ENCODE measurements at places on chromosomes 7 and 10. TPM values are rescaled to one million over a fixed set of nuclear protein-coding genes. Genes with fewer than 3 reads are reported as not detected.

Gene IFIT1B
- not detected for total RNA-seq

Gene CYP3A4
- total RNA-seq, result not detected

Gene SFTPA1
- total RNA-seq, result not detected

Gene GALNT17
- not detected for total RNA-seq

Gene SH2B2
- total RNA-seq, result 7.1 TPM

Gene MPLKIP
- total RNA-seq, result 43.8 TPM

Gene PNLIPRP2
- not detected for total RNA-seq

Gene OR2A7
- 2.1 TPM for total RNA-seq

Gene HMX2
- total RNA-seq, result 0.90 TPM

DNA sequence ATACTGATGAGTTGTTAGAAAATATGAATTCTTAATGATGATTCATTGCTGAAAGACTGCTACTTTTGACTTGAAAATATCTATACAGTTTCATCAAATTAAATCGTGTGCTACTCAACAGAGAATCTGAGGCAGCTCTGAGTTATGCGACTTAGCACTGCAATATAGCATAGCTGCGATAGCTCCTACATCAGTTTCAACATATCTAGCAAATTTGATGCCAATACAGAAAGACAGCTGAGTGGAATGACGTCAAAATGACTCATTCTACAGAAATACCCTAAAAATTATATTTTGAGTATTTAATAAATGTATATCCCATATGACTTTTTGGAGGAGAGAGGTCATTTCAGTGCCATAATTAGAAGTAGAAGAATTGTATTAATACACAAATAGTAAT lies 1.1 kb upstream of the TARP start:
- no peak overlapping the region for H3K27ac ChIP-seq
- H3K36me3 ChIP-seq, result no peaks in the 10 kb centered on the region
- H3K4me1 ChIP-seq, result no peaks in the 10 kb centered on the region

- peaks cover 5% of the 10 kb centered on the region for H3K4me1 ChIP-seq
- no peaks in the 10 kb centered on the region for H3K36me3 ChIP-seq
- peaks cover 10% of the 10 kb centered on the region for H3K27me3 ChIP-seq
- no peak for DNase-seq
Observed at GRCh38 chr7:3370068-3370830, 69.2 kb downstream of the SDK1 start.

- H3K27ac ChIP-seq, result no peak overlapping the region
- H3K4me3 ChIP-seq, result no peak overlapping the region
- no peak for DNase-seq
Observed at GRCh38 chr7:131649879-131650278, 93.5 kb upstream of the PODXL start.

- H3K4me1 ChIP-seq, result no peaks in the 10 kb centered on the region
Observed at GRCh38 chr7:8818406-8818805, 385.0 kb downstream of the NXPH1 start.

DNA sequence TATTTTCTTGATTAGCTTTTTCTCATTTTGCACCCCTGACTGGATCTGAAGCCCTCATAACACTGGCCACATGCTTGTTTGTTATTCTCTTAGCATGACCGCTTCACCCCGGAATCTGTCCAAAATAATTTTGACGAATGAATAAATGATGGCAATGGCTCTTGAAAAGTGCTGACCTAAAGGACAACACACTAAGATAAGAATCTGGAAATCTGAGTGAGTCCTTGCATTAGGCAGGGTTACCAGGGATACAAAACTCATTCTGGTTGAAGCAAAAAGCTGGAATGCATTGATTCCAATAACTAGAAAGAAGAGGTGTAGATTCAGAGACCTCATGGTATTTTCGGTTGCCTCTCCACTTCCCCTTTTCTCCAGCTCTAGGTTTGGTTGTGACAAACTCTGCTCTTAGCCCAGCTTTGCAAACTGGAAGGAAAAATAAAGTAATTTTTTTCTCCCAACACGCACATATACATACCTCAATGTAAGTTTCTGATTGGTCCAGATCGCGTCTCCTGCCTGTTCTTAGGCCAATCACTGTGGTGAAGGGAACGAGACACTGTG lies 157.4 kb downstream of the SKIDA1 start:
- peaks cover 5% of the 10 kb centered on the region for H3K4me1 ChIP-seq
- H3K4me3 ChIP-seq, result no peak overlapping the region
- no peak for DNase-seq
- no peak overlapping the region for H3K27ac ChIP-seq
- no peaks in the 10 kb centered on the region for H3K27me3 ChIP-seq

- H3K36me3 ChIP-seq, result no peaks in the 10 kb centered on the region
- H3K4me1 ChIP-seq, result no peaks in the 10 kb centered on the region
- H3K4me3 ChIP-seq, result no peak overlapping the region
- no peak overlapping the region for H3K27ac ChIP-seq
- no peak for DNase-seq
- H3K27me3 ChIP-seq, result peaks cover 4% of the 10 kb centered on the region
Observed at GRCh38 chr7:132225216-132226030, 350.8 kb downstream of the PLXNA4 start.

- peaks cover 13% of the 10 kb centered on the region for H3K36me3 ChIP-seq
- peak; percentile 73 for DNase-seq
- peak within 1 kb of the TSS; percentile 87 for H3K4me3 ChIP-seq
- peaks cover 21% of the 10 kb centered on the region for H3K4me1 ChIP-seq
- no peaks in the 10 kb centered on the region for H3K27me3 ChIP-seq
- H3K27ac ChIP-seq, result peak within 1 kb of the TSS; percentile 88
Observed at GRCh38 chr7:107579885-107580715, at the start of gene BCAP29. Gene BCAP29 (plus strand): TSS chr7:107580246. CDS start chr7:107580773, 527 bp downstream.

GRCh38 chr10:109875828-109876821 lies 47.2 kb downstream of the XPNPEP1 start:
- no peaks in the 10 kb centered on the region for H3K4me1 ChIP-seq
- peaks cover 44% of the 10 kb centered on the region for H3K36me3 ChIP-seq
- H3K27ac ChIP-seq, result no peak overlapping the region
- no peak for DNase-seq
- no peak overlapping the region for H3K4me3 ChIP-seq

- H3K4me3 ChIP-seq, result no peak overlapping the region
- H3K4me1 ChIP-seq, result peaks cover 24% of the 10 kb centered on the region
- no peak overlapping the region for H3K27ac ChIP-seq
Observed at GRCh38 chr10:119059557-119059956, 21.1 kb downstream of the EIF3A start.

GRCh38 chr10:86830043-86830591 lies 73.7 kb downstream of the BMPR1A start:
- no peak for DNase-seq
- peaks cover 3% of the 10 kb centered on the region for H3K4me1 ChIP-seq
- no peak overlapping the region for H3K4me3 ChIP-seq
- H3K36me3 ChIP-seq, result no peaks in the 10 kb centered on the region

GRCh38 chr10:33939892-33940291 lies 605.4 kb upstream of the NRP1 start:
- no peak for DNase-seq
- H3K27ac ChIP-seq, result no peak overlapping the region
- no peaks in the 10 kb centered on the region for H3K36me3 ChIP-seq
- H3K4me3 ChIP-seq, result no peak overlapping the region
- H3K4me1 ChIP-seq, result no peaks in the 10 kb centered on the region
- peaks cover 3% of the 10 kb centered on the region for H3K27me3 ChIP-seq

- no peaks in the 10 kb centered on the region for H3K27me3 ChIP-seq
- no peaks in the 10 kb centered on the region for H3K4me1 ChIP-seq
- H3K27ac ChIP-seq, result no peak overlapping the region
- H3K36me3 ChIP-seq, result no peaks in the 10 kb centered on the region
- DNase-seq, result no peak
Observed at GRCh38 chr7:158110034-158110590, 477.5 kb downstream of the PTPRN2 start.

DNA sequence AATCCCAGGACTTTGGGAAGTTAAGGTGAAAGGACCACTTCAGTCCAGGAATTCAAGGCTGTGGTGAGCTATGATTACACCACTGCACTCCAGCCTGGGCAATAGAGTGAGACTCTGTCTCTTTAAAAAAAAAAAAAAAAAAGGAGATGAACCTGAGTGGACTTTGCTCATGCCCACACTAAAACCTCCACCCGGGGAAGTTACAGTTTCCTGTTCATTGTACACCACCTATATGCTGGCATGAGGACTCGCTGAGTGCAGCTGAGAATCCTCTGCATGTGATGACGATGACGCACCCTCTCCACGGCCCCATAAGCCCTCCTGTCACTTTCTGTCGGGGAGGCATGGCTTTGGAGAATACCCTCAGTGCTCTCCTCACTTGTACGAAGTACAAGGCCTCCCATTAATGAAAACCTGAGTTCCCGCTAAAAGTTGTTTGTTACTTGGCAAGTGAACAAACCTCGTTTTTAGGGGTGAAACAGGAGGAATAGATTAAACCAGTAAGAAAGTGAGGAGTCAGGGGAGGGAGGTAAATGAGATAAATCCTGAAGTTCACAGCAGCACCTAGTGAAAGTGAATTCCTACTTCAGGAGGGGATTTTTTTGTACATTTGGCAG lies 15.9 kb downstream of the TMEM176B start:
- H3K4me1 ChIP-seq, result no peaks in the 10 kb centered on the region
- DNase-seq, result no peak
- H3K27ac ChIP-seq, result no peak overlapping the region
- no peak overlapping the region for H3K4me3 ChIP-seq
- no peaks in the 10 kb centered on the region for H3K36me3 ChIP-seq

DNA sequence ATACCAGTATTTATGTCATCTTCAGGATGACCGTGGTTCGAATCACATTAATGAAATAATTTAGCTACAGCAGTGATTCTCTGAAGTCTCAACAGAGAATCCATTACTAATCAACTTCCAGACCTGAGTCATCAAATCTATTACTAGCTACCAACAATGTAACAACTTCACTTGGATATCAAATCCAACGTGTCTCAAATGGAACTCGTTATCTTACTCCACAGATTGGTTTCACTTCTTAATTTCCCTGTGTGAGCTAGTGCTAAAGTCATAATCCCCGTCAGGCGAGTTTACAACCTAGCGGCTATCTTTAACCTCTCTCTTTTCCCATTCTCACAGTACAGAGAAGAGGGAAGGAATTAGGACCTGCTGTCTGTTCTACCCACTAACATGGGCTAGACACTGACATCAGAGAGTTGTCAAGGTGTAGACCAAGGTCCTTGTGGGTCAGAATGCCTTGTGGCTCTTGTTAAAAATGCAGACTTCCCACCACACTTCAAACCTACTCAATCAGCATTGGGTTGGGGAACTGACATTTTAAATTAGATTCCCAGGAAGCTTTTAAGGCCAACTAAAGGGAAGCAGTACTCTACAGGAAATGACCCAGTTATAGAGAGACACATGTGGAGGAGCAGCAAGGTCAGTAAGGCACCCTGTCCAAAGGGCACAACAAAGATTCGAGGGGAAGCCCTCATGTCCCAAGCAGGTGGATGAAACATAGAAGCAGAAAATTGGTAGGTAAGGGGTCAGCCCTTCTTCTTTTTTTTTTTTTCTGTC lies 57.3 kb upstream of the GSAP start:
- H3K27ac ChIP-seq, result no peak overlapping the region
- no peak overlapping the region for H3K4me3 ChIP-seq
- no peaks in the 10 kb centered on the region for H3K27me3 ChIP-seq
- no peaks in the 10 kb centered on the region for H3K4me1 ChIP-seq

DNA sequence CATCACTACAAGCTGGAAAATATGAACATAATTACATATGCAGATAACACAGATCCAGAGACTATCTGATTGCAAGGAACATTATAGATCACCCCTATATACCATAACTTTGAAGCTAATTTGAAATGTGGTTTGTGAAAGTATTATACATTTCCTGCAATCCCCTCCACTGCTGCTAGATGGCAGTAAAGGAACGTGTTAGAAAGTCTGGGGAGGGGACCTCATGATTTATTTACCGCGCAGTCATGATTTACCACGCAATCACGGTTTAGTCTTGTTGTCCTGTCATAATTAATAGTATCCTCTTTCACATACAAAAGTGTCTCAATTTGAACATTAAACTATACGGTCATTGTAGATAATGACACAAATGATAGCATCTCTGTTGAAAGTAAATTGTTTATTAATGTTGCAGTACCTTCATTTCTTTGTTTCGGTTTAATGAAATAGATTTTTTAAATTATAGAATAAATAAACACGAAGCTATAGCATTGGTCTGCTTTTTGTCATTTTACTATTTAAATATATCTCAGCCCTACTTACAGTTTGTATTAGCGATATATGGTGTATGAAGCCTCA lies 145.3 kb upstream of the PRSS1 start:
- H3K27ac ChIP-seq, result no peak overlapping the region
- DNase-seq, result peak; percentile 70
- H3K4me3 ChIP-seq, result peak overlapping the region; percentile 20
- H3K27me3 ChIP-seq, result no peaks in the 10 kb centered on the region

DNA sequence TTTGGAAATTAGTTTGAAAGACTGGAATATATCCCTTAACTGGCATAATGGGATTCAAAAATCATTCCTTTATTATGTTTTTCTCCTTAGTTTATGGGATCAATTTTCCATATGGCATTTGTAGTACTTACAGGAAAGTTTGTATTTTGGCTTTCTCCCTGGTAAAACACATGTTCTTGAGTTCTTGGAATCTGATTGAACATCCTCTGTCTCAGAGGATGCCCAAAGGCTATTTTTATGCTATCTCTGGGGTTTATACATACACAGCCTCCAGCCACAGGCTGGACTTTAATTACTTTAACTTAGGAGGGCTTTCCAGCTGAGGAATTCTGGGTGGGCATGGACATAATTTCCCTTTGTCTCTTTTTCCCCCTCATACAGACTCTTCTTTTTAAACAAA lies 236.4 kb downstream of the HGF start:
- no peak overlapping the region for H3K4me3 ChIP-seq
- no peaks in the 10 kb centered on the region for H3K27me3 ChIP-seq
- no peak for DNase-seq
- no peak overlapping the region for H3K27ac ChIP-seq
- H3K4me1 ChIP-seq, result no peaks in the 10 kb centered on the region

DNA sequence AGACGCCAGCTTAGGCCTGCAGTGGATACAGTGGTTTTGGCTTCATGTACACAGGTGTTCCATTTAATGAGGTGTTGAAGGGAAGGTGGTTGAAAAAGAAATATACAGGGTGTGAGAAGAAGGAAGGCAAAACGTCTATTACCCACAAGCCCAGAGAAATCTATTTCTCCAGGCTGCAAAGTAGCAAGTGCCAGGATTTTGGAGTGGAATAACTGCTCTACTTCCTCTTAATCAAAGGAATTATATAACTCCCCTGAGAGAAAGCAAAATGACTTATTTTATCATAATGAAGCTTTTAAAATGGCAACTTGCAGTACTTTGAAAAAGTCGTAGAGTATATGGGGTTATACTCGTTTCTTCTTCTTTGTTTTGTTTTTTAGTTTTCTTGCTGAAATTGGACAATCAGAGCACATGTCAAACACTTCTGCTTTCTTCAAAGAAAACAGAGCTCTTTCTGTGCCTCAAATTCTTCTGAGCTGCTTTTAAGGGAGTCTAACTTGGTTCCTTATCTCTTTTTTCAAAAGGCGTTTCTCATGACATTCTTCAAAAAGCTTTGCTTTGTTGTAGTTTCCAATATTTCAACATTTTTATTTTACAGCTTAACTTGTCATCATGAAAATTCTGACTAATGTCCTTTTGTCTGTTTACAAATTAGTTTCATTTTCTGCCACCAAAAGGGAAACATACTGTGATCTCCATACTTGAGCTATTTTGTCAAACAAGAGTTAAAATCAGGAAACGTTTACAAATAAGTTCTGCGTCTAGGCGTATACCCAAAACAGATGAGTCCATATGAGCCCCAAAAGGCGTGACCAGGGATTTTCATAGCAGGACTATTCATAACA lies 289.7 kb downstream of the FRMD4A start:
- no peaks in the 10 kb centered on the region for H3K27me3 ChIP-seq
- H3K4me1 ChIP-seq, result no peaks in the 10 kb centered on the region
- no peak for DNase-seq
- no peak overlapping the region for H3K27ac ChIP-seq
- H3K4me3 ChIP-seq, result no peak overlapping the region
- no peaks in the 10 kb centered on the region for H3K36me3 ChIP-seq

All from activated CD8-positive, alpha-beta T cell treated with anti-CD3 and anti-CD28 coated beads for 36 hours (primary cell).